Osteocyte (in vitro differentiated cells): ENCODE measurements at places on chromosomes 11 and 22.

- no peak for DNase-seq
Measured at GRCh38 chr11:73218830-73219215, 742 bp downstream of the P2RY2 start.

- no peak for DNase-seq
Measured at GRCh38 chr11:75351541-75351790, at the start of gene ARRB1. ARRB1 (minus strand) TSS chr11:75351661; CDS start chr11:75351607, 54 bp downstream.

DNA sequence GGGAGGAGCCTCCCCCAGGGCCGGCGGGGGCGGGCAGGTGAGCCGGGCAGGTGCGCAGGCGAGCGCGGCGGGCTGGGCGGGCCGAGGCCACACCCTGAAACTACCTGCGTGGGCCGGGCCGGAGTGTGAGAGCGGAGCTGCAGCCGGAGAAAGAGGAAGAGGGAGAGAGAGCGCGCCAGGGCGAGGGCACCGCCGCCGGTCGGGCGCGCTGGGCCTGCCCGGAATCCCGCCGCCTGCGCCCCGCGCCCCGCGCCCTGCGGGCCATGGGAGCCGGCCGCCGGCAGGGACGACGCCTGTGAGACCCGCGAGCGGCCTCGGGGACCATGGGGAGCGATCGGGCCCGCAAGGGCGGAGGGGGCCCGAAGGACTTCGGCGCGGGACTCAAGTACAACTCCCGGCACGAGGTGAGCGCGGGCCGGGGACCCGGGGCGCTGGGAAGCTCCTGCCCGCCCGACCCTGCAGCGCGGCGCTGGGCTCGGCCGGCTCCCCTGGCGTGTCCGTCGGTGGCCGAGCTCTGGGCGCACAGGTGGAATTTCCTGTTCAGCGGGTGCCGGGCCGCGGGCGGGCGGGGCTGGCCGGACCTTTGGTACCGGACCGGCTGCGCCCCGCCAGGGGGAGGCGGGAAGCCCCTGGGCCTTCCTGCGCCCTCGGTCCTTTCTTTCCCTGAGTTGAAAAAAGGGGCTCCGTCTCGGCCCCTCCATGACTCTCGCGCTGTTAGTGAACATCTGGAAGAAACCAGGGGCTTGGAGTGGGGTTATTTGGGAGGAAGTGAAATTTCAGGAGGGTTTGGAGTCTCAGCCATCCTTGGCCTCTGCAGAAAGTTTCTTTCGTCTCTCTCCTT lies at the start of gene ST14:
TSS of gene ST14 (plus strand) at position 126 of the 841 bp plus-strand sequence. CDS start at position 324, 198 bp downstream.
- no peak for DNase-seq

GRCh38 chr11:93567401-93567895 lies 24.3 kb upstream of the SMCO4 start:
- no peak for DNase-seq
